ENCODE measurements at places on chromosomes 11 and 22. TPM values are rescaled to one million over a fixed set of nuclear protein-coding genes. Genes with fewer than 3 reads are reported as not detected.

The SERGEF gene
- total RNA-seq: 22.2 TPM

The BAIAP2L2 gene
- total RNA-seq: 0.16 TPM

The GPHA2 gene
- not detected for total RNA-seq

The APOL3 gene
- total RNA-seq: 11.4 TPM

The SCUBE2 gene
- total RNA-seq: 13.2 TPM

The OR52A1 gene
- total RNA-seq: not detected
